NCI-H524 (cell line): ENCODE measurements at places on chromosomes 1 and 21.

DNA sequence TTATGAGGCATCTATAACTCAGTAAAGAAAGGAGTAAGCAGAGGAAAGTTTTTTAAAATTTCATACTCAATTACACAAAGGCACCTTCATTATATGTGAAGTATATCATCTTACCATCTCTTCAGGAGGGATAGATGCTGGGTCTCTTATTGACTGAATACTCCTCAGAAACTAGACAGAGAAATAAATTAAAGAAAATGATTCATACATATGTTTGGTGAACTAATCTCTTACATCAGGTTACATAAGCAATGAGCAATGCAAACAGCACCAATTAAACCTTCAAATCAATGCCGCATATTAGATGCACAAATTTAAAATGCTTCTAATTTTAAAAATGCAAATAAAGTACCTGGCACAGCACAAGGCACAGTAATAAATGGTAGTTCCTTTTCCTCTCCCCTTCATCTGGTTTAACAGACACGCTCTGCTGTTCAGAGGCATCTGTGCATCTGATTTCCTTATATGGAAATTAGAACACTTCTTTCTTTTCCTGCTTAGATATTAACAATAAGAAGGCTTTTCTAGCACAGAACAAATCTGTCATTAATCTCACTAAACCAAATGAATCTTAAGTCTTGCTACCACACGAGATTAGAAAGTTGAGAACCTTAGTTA lies 20.0 kb downstream of the SCYL3 start:
- no peak for DNase-seq

DNA sequence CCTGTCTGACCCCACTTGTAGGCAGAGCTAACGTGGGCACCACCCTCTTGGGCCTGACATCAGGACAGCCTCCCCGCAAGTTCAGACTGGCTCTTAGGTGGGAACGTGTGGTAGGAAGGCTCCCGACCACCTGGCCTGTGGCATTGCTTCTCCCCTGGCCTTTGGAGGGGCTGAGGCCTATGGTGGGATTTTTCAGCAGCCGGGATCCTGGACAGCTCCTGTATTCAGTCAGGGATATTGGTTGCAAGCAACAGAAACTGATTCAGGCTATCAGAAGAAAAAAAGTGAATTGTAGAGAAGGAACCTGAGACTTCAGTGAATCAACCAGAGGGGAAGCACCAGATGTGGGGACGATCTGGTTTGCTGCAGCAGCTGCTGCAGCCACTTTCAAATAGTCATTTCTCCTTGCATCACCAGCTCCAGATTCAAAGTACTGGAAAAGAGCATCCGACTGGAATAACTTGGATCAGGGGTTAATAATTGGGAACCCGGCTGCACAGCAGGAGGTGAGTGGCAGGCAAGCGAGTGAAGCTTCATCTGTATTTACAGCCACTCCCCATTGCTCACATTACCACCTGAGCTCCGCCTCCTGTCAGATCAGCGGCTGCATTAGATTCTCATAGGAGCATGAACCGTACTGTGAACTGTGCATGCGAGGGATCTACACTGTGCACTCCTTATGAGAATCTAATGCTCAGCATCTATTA lies 5.9 kb downstream of the RNF186 start:
- no peak for DNase-seq

DNA sequence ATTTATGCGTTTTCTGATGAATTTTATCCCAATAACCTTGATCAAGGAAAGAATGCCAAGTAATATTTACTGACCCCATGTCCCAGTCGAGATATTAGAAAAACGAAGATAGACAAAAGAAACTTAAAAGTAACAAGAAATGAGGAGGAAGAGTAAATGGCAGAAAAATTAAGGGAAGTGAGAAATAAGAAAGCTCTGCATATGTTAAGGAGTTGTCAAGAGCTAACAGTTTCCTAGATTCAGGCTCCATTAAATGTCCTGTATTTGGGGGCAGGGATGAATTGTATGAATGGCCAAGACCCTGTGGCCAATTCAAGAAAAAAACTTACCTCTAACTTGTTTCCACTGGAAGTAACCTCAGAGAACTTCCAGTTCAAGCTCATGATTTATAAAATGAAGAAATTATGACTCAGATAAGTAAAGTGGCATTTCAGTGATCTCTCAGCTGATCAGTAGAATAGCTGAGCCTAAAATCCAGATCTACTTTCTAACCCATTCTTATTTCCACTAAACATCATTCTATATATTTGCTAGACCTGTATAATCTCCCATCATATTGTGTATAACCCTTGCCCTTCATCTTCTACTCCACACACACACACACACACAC lies 73.2 kb downstream of the ZC3H11B start:
- DNase-seq, result no peak

GRCh38 chr1:11245904-11246719 lies 16.2 kb downstream of the MTOR start:
- DNase-seq, result no peak

DNA sequence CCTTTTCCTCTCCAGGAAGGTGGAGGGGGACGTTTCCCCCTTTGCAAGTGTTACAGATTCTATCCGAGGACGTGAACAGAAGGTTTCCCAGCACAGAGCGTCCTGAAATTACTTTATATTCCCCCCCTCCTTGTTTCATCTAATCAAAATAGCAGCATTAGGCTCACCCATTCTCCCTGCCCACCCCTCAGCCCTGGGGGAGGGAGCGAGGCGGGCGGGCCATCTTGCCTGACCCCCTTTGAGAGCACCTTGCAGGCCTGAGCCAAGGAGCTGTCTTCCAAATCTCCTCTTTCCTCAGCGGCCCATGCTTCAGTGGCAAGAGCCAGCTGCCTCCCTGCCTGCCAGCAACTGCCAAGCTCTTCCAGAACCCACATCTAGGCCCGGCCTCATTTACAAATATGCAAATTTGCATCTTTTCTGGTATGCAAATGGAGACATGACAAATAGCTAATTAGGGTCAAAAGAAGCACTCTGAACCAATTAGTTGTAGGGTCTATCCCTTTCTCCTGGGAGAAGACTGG lies 69.1 kb upstream of the POU3F1 start:
- no peak for DNase-seq

DNA sequence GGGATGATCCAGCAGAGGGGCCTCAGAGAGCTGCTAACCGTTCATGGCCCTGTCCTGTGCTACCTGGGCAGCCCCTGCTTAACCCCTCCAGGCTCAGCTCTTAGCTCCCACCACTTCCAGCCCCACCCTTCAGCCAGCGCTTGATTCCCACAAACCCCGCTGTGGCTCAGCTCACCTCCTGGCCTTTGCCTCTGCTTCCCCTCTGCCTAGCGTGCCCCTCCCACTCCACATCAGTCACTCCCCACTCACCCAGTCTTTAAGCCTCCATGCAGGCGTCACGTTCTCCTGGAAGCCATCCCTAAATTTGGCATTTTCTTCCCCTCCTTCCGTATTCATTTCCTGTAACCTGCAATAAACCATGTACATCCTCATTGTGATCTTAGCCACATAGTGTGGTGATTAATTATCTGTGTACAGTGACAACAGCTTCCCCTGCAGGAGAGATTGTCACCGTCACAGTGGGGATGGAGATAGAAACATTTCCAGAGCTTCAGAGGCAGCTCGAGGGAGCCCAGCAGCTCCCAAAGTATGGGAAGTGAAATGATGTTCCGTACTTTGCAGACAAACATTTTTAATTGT lies 65.5 kb downstream of the EPHB2 start:
- DNase-seq, result no peak

DNA sequence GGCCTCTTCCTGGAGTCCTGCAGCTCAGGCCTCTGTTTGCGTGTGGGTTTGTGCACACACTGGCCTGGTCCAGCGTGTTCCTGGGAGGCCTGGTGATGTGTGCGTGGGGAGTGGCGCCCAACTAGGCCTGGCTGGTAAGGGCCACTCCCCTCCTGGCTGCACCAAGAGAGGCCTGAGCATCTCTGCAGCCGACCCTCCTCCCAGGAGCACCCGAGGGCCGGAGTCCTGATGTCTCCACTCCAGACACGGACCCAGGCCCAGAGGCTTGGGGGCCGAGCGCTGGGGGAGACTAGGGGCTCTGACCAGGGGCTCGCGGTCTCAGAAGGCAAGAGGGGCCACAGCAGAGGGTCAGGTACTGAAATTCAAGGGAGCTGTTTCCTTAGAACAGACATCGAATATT lies 33.3 kb downstream of the MORN1 start:
- DNase-seq, result no peak

DNA sequence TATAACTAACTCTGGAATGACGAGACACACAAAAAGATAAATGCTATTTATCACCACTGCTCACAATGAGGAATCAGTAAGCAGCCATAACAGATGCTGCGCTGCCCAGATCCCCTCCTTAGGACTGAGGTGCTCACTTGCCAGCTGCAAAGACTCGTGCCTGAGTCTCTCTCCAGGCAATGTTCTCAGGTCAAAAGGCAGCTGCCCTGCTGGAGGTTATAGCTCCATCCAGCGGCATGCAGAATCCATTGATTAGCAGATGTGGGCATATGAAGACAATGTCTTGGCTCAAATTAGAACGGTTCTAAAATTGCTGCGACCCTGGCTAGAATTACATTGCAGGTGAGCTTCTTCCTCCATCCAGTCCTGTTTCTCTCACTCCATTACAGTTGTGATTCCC lies 328.2 kb upstream of the CHRM3 start:
- no peak for DNase-seq

DNA sequence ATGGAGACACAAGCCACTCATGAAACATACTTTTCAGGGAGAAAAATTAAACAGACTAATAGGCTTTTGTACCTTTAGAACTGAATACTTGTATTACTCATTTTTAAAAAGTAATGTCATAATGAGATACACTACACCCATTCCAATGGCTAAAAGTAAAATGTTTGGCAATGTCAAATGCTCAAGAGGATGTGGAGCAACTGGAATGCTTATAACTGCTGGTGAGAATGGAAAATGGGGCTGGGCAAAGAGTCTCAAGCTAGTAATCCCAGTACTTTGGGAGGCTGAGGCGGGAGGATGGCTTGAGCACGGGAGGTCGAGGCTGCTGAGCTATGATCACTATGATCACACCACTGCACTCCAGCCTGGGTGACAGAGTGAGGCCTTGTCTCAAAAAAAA lies 86.3 kb downstream of the NKAIN1 start:
- no peak for DNase-seq

GRCh38 chr1:93817819-93818569 lies 61.0 kb downstream of the DNTTIP2 start:
- DNase-seq, result no peak

DNA sequence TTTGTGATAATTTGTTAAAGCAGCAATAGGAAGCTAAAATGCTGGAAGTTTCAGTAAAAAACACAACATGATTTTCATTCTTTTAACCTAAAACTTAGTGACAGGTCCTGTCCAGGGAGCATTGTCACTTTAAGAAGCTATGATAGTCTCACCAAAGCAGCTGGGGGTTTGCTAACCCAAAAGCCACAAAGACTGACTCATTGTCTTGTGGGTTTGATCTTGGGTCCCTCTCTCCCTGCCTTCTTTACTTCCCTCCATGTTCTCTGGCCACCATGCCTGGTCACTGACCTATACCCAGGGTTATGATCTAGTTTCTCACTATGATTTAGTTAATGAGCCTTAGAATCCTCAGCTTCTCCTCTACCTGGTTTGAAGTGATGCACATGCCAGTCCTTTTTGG lies 213.5 kb upstream of the PTGFR start:
- no peak for DNase-seq

DNA sequence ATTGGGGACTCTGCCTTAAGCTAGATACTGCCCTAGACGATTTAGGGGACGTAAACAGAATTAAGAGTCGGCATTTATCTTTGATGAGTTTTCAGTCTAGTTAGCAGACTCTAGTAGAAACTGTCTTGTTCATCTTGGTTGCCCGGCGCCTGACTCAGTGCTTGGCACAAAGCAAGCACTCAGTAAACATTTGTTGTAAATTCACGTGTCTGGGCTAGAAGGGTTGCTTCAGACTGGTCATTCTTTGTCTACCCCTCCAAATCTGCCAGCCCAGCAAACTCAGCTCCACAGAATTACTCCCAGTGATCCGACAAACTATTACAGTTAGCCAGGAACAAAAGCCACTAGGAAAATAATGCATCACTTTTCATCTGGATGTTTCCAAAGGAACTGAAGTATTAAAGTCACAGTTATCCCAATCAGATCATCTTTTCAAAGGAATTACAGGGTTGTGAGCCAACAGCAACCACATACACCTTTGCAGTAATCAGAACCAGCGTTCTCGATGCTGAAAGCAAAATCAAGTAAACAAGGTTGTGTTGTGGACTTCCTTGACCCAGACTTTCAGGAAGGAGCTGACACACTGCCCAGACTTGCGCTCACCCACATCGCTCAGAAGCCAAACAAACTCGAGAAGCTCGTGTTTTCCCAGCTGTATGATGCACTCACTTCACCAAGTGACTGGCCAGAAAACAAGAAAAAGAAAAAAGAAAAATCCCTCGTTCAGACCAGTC lies 66.5 kb upstream of the GADD45A start:
- DNase-seq, result no peak

GRCh38 chr1:193270996-193271395 lies 84.6 kb upstream of the B3GALT2 start:
- DNase-seq, result no peak

DNA sequence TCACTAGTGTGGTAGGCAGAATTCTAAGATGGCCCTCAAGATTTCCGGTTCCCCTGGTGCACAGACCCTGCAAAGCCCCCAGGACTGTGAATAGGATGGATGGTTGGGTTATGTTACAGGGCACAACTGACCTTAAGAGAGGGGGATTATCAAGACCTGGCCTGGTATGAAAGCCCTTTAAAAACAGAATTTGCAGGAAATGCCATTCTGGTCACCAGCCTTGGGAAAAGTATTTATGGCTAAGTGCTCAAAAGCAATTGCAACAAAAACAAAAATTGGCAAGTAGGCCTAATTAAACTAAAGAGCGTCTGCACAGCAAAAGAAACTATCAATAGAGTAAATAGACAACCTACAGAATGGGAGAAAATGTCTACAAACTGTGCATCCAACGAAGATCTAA lies 144.7 kb upstream of the EDN2 start:
- DNase-seq, result no peak

- no peak for DNase-seq
Measured at GRCh38 chr1:229253151-229253974, 17.5 kb upstream of the RAB4A start.

DNA sequence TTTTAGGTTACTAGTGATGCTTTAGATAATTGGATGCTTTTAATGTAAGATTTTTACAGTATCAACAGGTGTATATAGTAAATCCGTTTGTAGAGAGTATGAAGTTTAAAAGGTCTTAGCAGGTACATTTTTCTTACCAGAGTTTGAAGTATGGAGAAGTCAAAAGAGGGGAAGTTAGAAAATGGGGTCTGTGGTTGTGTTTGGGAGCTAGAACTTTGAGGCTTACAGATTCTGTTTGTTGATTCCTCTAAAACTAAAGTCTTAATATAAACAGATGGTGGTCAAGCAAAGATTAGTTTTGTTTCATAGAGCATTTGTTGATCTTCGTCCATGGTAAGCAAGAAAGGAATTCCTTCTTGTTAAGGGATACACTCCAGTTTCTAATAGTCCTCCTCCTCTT lies 35.8 kb downstream of the CDC42 start:
- DNase-seq, result no peak

DNA sequence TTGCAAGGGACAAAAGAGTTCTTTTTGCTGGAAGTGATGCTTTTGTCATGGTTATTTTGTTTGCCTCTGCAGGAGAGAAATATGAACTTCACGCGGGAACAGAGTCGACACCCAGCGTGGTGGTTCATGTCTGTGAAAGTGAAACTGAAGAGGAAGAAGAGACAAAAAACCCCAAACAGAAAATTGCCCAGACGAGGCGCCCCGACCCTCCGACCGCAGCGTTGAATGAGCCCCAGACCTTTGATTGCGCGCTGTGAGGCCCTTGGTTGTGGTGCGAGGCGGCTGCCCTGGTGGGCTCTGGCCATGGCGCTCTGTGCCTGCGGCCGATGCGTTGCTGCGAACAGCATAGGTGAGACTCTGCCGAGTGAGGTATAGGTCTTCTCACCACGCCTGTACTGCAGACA lies 20.9 kb upstream of the NCMAP start:
- DNase-seq, result no peak

- DNase-seq, result no peak
Measured at GRCh38 chr21:45004481-45005247, 64.8 kb downstream of the SLX9 start.
